RPMI8226 (cell line): ENCODE measurements at places on chromosomes 1 and 21.
A peak's percentile ranks its signal among the peaks of the same experiment; 100 is the strongest.

DNA sequence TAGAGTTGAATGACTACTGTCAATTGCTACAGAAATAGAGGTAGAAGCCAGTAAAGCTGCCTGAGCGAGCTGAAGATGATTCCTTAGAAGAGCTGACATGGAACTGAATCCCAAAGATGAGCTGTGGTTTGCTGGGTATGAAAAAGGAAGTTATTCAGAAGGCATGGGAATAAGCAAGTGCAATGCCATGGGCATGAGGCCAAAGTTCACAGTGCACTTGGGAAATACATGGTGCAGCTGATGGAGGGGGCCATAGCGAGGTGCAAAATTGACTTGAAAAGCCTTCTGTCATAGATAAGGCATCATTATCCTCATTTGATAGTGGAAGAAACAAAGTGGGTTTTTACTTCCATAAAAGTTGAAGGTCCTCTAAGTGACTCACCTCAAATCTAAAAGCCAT is 88.6 kb downstream of the NEK7 start:
- DNase-seq, result no peak

- DNase-seq, result no peak
Measured at GRCh38 chr1:67126111-67126746, 8.5 kb downstream of the C1orf141 start.

- no peak for DNase-seq
Measured at GRCh38 chr1:197468543-197469175, 200.6 kb downstream of the CRB1 start.

DNA sequence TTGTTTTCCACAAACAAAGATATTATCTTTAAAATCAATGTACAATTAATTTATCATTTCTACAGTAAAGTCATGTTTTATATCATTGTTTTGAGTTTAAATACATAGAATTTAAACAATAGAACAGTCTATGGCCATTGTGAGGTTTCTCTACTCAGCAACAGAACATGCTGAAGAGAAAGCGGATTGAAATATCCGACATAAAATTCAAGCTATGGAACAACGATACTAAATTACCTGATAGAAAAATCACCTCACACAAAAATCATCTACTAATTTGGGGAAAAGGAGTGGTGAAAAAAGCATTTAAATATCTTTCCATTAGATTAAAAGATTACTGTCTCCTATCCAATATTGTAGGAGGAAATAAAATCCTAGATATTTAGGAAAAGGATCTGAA is 12.6 kb downstream of the CDKN2C start:
- no peak for DNase-seq

- DNase-seq, result no peak
Measured at GRCh38 chr21:45859762-45860357, 121.7 kb upstream of the COL6A1 start.

- DNase-seq, result no peak
Measured at GRCh38 chr21:41633627-41634026, 125.7 kb upstream of the TMPRSS2 start.

- DNase-seq, result no peak
Measured at GRCh38 chr1:34361121-34361520, 184.4 kb downstream of the C1orf94 start.

- peak; percentile 92 for DNase-seq
Measured at GRCh38 chr21:41425954-41426675, at the start of gene MX1. Gene MX1 (plus strand): TSS chr21:41426239. CDS start chr21:41432071, 5,832 bp downstream.

DNA sequence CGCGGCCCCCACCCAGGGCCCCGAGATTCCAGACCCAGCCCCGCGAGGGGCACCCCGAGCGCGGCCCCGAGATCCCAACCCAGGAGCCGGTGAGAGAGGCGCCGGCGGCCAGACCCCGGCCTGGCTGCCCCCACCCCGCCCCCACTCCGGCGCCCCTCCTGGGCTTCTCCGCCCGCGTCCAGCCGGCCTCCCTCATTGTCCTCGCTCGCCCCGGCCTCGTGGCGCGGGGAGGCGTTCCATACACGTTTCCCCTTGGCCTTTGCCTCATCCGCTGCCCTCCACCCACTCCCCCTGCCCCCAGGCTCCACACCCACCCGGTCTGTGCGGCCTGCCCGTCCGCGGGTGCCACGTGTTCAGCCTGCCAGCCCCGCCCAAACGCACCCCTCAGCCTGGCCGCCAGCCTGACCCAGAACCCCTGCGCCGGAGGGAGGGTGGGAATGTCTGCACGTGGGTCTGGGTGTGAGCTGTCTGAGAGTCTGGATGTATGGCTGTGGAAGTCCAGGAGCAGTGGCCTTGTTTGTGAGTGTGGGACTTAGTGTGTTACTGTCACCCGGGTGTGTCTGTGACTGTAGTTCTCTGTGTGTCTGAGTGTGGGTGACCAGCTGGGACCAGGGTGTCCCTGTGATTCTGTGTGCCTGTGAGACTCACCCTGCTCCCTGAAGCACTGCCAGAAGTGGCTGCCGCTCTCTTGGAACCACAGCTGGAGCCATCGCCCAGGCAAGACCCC is 681 bp downstream of the B4GALT2 start:
- peak; percentile 76 for DNase-seq

- DNase-seq, result no peak
Measured at GRCh38 chr1:145959957-145960467, 2.2 kb upstream of the LIX1L start.

DNA sequence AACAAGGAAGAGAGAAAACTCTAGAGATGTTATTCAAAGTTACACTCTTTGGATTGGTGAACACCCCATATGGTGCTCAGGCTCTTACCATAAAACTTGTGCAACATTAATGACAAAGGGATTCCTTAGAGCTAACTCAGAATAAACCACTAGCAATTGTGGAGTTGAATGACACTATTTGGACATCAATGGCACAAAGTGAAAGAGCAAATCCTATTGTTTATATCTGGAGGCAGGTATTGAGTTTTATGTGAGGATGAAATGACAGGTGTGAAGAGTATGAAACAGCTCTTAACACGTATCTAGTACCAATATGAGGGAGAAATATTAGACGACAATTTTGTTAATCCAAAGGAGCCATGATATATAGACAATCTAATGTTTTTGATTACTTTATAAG is 584.9 kb upstream of the PBX1 start:
- DNase-seq, result no peak

DNA sequence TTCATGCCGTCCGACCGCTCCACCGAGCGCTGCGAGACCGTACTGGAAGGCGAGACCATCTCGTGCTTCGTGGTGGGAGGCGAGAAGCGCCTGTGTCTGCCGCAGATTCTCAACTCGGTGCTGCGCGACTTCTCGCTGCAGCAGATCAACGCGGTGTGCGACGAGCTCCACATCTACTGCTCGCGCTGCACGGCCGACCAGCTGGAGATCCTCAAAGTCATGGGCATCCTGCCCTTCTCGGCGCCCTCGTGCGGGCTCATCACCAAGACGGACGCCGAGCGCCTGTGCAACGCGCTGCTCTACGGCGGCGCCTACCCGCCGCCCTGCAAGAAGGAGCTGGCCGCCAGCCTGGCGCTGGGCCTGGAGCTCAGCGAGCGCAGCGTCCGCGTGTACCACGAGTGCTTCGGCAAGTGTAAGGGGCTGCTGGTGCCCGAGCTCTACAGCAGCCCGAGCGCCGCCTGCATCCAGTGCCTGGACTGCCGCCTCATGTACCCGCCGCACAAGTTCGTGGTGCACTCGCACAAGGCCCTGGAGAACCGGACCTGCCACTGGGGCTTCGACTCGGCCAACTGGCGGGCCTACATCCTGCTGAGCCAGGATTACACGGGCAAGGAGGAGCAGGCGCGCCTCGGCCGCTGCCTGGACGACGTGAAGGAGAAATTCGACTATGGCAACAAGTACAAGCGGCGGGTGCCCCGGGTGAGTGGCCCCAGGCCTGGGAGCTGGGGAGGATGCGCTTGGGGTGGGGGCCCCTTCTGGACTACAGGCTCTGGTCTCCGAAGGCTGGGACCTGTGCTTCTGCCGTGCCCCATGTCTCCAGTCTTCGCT is 1.1 kb downstream of the SKI start:
- peak; percentile 94 for DNase-seq

DNA sequence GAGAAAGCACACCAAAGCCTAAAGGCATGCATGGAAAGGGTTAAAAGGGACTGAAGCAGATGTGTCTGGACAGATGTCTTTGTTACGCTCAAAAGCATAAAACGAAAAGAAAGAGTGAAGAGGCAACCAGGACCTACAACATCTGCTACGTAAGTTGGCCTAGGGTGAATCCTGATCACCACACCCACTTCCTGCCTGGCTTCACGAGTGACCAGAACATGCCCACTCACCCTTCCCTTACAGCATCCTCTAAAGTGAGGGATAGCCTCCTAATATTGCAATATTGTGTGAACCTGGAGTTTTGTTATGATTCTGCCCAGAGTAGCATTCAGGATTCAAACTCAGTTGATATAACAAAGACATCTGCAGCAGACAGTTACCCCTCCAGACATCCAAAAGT is 10.6 kb upstream of the OLIG2 start:
- no peak for DNase-seq

DNA sequence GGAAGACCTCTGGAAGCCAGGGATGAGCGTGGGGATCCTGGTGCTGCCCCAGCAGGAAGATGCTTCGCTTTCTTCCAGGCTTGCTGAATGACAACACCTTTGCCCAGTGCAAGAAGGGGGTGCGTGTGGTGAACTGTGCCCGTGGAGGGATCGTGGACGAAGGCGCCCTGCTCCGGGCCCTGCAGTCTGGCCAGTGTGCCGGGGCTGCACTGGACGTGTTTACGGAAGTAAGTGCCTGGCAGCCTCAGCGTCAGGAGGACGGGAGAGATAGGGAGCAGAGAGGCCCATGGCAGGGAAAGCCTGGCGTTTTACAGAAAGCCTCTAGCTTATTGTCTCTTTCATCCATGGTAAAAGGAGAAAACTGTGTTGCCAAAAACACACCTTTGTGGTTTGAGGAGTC is 23.5 kb downstream of the PHGDH start:
- no peak for DNase-seq

- no peak for DNase-seq
Measured at GRCh38 chr1:56137090-56137489, 442.3 kb downstream of the PLPP3 start.

DNA sequence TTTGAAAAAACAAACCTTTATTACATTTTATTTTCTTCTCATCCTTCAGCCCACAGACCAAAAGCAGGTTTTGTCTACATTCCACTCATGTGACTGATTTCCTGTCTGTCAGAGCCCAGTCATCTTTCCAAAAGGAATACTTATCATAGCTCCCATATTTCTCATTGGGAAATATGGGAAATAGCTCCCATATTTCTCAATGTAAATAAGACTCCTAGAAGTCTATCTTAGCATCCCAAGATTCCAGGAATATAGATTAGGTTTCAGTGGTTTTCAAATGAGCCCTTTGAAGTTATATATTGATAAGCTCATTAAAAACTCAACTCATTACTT is 19.1 kb upstream of the NRDC start:
- no peak for DNase-seq

- DNase-seq, result no peak
Measured at GRCh38 chr1:96060621-96061020, 661.0 kb upstream of the PTBP2 start.

GRCh38 chr1:201540846-201541735 is 2.2 kb downstream of the NAV1 start:
- DNase-seq, result no peak

DNA sequence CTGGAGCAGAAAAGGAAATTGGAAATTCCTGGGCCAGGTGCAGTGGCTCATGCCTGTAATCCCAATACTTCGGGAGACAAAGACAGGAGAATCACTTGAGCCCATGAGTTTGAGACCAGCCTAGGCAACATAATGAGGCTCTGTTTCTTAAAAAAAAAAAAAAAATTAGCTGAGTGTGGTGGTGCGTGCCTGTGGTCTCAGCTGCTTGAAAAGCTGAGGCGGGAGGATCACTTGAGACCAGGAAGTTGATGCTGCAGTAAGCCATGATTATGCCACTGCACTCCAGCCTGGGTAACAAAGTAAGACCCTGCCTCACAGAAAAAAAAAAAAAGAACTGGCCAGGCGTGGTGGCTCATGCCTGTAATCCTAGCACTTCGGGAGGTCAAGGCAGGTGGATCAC is 56.7 kb downstream of the SRSF11 start:
- no peak for DNase-seq

GRCh38 chr1:18578271-18578670 is 52.4 kb upstream of the PAX7 start:
- no peak for DNase-seq

DNA sequence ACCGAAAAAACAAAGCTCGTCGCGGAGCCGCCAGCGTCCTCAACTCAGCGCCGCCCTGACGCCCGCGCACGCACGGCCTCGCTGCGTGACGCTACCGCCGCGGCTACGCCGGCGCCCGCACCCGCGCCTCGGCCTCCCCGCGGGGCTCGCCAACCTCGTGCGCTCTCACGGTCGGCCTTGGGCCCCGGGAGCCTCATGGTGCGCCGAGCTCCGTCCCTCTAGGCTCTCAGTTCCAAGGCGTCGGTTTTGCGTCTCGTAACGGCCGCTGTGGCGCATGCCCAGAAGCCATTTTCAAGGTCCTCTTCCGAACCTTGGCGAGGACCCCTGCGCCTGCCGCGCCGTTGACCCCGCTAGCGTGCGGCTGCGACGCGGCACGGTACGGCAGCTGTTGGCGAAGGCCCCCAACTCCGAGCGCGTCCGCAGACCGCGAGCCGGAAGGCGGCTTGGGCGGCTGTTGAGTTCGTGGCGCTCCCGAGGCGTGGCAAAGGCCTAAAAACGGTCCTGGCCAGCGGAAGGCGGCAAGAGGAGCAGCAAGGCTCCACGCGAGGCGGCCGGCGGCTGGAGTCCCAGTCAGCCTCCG is at the start of gene HENMT1:
Gene HENMT1, minus strand, starts transcription at position 64 of the 580 bp plus-strand sequence. CDS start 1,209 bp downstream, outside the sequence.
- peak; percentile 66 for DNase-seq

GRCh38 chr21:43269440-43269839 is 100.6 kb downstream of the CRYAA start:
- DNase-seq, result peak; percentile 45

GRCh38 chr1:160767395-160768294 is 28.3 kb upstream of the LY9 start:
- DNase-seq, result no peak

GRCh38 chr1:210397252-210397651 is 68.5 kb downstream of the HHAT start:
- DNase-seq, result no peak

GRCh38 chr1:16903054-16903453 is 7.3 kb downstream of the RNU1-2 start:
- peak; percentile 47 for DNase-seq

- DNase-seq, result no peak
Measured at GRCh38 chr1:201456499-201457309, 12.3 kb downstream of the PHLDA3 start.

GRCh38 chr1:182170891-182171461 is 109.5 kb upstream of the ZNF648 start:
- DNase-seq, result no peak
